ENCODE measurements at places on chromosomes 13 and 19. TPM values are rescaled to one million over a fixed set of nuclear protein-coding genes. Genes with fewer than 3 reads are reported as not detected.

ZNF253 gene
- 47.6 TPM for total RNA-seq

KCNJ14 gene
- 1.6 TPM for total RNA-seq

FAM216B gene
- total RNA-seq, result 2.9 TPM

LYPD3 gene
- not detected for total RNA-seq

All from cerebellum (tissue), 4 donors.